Stimulated activated CD4-positive, alpha-beta T cell treated with anti-CD3 and anti-CD28 coated beads, Interleukin-1b, Interleukin-23, amount 100 ng/mL, for 48 hours (primary cell): ENCODE measurements at places on chromosomes 7 and 10.

DNA sequence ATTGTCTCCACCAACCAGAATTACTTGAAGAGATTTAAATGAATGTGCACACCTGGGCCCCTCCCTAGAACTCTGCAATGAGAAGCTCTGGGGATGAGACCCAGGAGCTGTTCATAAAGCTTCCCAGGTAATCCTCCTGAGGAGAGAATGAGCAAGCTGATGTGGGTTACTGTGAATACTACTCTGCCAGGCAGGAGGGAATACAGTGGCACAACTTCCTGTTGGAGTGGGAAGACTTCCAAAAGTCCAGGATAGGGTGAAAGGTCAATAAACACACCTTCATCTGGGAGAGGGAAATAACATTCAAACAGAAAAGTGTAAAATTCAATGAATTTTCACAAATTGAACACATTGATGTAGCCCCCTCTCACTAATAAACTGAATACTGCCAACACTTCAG lies 351.4 kb downstream of the ABCA13 start:
- DNase-seq: no peak

- no peak for DNase-seq
Measured at GRCh38 chr10:93777092-93777491, 19.4 kb downstream of the LGI1 start.

DNA sequence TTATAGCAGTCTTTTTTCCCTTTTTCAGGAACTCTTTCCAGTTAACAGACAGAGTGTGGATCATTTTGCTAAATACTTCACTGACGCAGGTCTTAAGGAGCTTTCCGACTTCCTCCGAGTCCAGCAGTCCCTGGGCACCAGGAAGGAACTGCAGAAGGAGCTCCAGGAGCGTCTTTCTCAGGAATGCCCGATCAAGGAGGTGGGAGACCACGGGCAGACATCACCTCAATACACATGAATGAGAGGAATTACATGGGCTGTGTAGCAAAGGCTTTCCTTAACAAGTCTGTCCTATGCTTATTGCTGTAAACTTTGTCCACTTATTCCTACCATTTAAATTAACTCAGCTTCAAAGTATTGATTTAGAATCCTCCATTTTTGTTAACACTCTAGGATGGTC lies 48.8 kb downstream of the BZW2 start:
- DNase-seq: no peak

GRCh38 chr7:67489881-67490280 lies 493.2 kb downstream of the TYW1 start:
- no peak for DNase-seq

GRCh38 chr10:70784471-70784870 lies 706 bp downstream of the TBATA start:
- DNase-seq: no peak

- no peak for DNase-seq
Measured at GRCh38 chr10:5584895-5585516, 60.2 kb downstream of the CALML3 start.

GRCh38 chr10:79379512-79380124 lies 32.3 kb downstream of the PPIF start:
- DNase-seq: no peak

- no peak for DNase-seq
Measured at GRCh38 chr7:141227454-141227853, 153.6 kb downstream of the TMEM178B start.

GRCh38 chr7:158283016-158283974 lies 304.3 kb downstream of the PTPRN2 start:
- no peak for DNase-seq

- no peak for DNase-seq
Measured at GRCh38 chr7:92706563-92706962, 116.4 kb upstream of the FAM133B start.

DNA sequence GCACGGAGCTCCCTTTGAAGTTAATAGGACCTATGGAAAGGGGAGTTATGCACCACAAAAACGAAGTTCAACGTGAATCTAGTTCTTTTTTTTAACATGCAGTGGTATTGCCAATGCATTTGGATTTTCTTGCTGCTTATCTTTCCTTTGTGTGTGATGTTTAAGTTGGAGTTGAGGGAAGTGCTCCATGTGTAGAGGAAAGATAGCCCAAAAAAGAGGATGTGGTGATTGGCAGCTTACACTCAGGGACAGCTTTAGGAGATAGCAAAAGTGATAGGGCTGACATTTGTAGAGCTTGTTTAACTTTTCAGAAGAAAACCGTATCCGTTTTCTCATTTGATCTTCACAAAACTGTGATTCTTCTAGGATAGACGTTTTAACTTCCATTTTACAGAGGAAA lies 101.3 kb downstream of the MDFIC start:
- DNase-seq: no peak

DNA sequence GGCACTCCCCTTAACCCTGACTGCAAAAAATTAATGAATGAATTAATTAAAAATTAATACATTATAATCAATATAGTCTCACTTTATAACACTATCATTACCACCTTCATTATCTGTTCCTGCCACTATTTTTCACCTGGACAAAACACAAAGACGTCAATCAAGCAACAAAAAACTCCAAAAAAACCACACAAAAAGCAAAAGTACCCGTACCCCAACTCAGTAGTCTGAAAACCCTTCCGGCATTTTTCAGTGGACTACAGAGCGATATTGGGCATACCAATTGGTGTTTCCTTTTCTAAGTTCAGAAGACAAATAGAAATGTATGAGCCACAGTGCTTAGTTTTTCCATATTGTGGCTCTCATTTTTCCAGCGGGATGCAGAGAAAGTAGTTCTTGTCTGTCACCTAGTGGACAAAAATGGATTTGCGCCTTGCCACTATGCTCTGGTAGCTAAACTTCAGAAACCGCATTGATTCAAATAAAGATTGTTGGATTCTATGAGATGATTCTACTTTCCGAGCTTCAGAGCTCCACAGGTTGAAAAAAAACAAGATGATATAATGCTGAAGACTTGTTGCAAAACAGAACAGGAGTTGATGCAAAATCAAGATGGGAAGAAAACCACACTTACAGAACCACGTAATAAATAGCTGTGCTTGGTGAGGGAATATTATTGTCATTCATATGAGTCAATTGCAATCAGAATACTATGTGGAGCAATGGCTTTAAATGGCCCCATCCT lies 50.6 kb upstream of the ITGB1 start:
- peak; percentile 68 for DNase-seq

GRCh38 chr7:71851776-71852498 lies 560.2 kb downstream of the CALN1 start:
- DNase-seq: no peak

DNA sequence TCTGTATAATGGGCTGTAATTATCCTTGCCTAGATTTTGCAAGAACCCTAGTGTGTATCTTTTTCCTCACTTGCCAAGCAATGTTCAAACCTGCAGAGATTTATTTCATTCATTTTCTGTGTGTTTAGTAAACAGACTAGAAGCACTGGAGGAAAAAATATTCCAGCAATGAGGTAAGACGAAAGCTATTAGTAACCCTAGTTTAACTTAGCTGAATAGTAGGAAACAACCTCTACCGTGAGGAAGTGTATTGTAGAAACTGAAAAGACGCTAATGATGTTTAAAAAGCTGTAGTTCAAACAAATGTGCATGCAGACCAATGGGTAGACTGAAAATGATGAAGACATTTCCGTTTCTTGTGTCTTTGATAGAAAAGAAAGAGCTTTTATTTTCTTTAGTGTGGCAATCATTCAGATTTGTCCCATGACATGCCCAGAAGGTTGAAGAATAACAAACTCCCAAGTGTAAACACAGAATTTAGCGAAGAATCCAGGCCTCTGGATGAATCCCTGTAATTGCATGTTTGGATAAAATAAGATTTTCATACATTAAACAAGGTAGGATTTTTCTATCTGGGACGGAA lies 20.7 kb downstream of the CAV1 start:
- no peak for DNase-seq

GRCh38 chr10:118343115-118343514 lies 991 bp upstream of the FAM204A start:
- DNase-seq: no peak

- no peak for DNase-seq
Measured at GRCh38 chr7:128734890-128735289, 4.3 kb upstream of the CALU start.

GRCh38 chr7:28041508-28042314 lies 138.9 kb downstream of the JAZF1 start:
- DNase-seq: no peak

- DNase-seq: no peak
Measured at GRCh38 chr10:77943121-77943901, 16.8 kb upstream of the DLG5 start.

GRCh38 chr10:64174666-64175255 lies 653.6 kb downstream of the REEP3 start:
- no peak for DNase-seq

DNA sequence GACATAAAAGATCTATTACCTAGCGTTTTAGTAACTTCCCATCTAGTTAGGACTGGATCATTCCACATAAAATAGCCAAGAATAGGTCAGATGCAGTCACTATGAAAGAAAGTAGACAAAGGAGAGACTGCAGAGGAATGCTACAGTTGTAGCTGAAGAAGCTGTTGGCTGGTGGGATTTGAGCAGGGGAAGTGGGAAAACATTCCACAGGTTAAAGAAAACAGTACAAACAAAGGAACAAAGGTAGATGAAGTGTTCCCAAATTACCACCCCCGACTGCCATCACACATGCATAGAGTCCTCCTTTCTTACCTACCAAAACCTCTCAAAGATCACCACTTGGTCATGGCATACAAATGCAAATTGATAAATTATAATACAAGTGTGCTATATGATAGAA lies 41.8 kb downstream of the DLD start:
- DNase-seq: no peak
